ENCODE measurements at places on chromosomes 2 and 18. TPM values are rescaled to one million over a fixed set of nuclear protein-coding genes. Genes with fewer than 3 reads are reported as not detected.

SLC16A14 gene
- 1.2 TPM for total RNA-seq

SPP2 gene
- total RNA-seq = not detected

LIPG gene
- 2.5 TPM for total RNA-seq

ARHGEF4 gene
- 7.4 TPM for total RNA-seq

STARD6 gene
- total RNA-seq = not detected

RND3 gene
- 63.7 TPM for total RNA-seq

AKAIN1 gene
- total RNA-seq = not detected

SERPINB4 gene
- 0.64 TPM for total RNA-seq

CCDC68 gene
- total RNA-seq = 20.2 TPM

FSHR gene
- not detected for total RNA-seq

SGPP2 gene
- total RNA-seq = 0.48 TPM

KCNK3 gene
- 3.9 TPM for total RNA-seq

FAM136A gene
- 26.1 TPM for total RNA-seq

C2orf78 gene
- total RNA-seq = not detected
